ENCODE measurements at places on chromosomes 2 and 18.

- DNase-seq, result no peak
Observed at GRCh38 chr2:127909019-127909418, 23.3 kb upstream of the AMMECR1L start.

DNA sequence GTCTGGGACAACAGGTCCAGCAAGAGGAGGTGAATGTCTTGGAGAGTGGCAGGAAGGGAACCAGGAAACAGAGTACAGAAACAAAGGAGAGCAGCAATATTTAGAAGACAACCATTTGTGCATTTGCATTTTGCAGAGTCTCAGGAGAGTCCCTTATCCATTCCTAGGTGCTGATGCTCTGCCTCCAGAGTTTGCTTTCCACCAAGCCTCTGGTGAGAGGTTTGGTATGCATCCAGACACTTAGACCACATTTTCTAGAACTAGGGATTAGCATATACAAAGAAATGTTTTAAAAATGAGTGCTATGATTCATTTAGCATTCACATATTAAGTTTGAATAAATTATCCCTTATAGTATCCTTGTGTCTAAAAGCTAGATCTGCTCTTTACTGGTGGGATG is 18.5 kb upstream of the LRATD1 start:
- DNase-seq, result no peak

DNA sequence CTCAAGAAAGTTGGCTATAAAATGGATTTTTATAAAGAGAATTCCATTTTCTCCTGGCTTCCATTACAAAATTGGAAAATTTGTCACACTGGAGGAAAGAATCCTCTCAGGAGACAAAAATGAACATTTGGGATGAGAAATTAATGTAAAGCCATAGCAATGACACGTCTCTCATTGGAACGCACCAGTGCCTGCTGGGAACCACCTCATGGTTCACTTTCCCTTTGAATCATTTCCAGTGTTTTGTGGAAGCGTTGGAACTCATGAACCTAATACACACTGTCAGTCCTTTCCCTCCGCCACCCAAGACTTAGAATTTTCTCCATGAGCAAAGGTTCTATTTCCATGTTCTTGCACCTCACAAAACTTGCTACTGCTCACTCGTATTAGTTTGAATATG is 21.0 kb upstream of the NRP2 start:
- DNase-seq, result no peak

- no peak for DNase-seq
Observed at GRCh38 chr2:133424876-133425275, 143.4 kb downstream of the NCKAP5 start.

DNA sequence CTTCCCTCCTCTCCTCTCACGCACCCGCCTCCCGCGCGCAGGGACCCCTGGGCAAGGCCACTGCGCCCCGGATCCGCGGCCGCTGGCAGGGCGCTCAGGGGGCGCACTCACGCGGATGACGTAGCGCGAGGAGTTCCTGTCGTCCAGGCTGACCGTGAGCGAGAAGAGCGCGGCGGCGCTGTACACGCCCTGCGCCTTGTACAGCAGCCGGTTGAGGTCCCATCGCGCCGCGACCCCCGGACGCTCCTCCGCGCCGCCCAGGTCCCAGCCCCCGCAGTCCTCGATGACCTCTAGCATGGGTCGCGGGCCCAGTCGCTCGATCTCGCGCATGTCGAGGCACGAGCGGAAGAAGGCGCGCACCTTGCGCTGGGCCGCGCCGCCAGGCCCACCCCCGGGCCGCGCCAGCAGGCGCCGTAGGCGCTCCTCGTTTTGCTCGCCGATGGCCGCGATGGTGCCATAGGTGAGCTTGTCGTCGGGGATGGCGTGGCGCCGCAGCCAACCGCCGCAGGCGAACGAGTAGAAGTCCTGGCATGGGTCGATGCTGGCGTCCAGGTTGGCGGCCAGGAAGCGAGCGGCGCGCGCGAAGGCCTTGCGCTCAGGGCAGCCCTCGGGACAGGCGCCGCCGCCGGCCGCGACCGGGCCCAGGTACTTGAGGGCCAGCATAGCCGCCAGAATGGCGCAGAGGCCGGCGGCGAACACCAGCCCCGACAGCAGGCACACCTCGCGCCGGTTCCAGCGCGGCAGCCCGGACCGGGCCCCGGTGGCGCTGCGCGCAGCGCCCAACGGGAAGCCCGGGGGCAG is 1.7 kb downstream of the ECEL1 start:
- no peak for DNase-seq

GRCh38 chr18:34122724-34123334 is 101.9 kb downstream of the NOL4 start:
- peak; percentile 53 for DNase-seq

DNA sequence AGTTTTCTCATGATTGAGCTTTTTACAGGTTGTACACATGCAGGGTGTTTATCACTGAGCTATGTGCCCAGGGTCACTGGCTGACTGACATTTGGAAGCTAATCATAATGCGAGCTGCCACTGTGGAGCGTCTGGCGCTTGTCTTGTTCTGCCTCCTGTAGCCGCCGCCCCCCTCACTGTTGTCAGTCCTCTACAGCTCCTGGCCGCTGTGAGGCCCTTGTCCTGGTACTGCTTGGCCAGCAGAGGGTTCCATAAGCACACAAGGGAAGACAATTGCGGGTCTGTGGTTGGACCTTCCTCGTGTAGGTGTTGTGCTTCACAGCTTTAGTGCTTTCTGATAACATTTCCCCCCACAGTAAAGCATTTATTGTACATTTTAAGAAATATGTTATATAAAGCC is 105.6 kb upstream of the LDLRAD4 start:
- peak; percentile 88 for DNase-seq

GRCh38 chr2:234158812-234159211 is 108.3 kb downstream of the SPP2 start:
- no peak for DNase-seq

GRCh38 chr2:190216829-190217228 is 102.8 kb downstream of the HIBCH start:
- DNase-seq, result peak; percentile 13

GRCh38 chr18:11047817-11048216 is 101.6 kb downstream of the PIEZO2 start:
- no peak for DNase-seq

DNA sequence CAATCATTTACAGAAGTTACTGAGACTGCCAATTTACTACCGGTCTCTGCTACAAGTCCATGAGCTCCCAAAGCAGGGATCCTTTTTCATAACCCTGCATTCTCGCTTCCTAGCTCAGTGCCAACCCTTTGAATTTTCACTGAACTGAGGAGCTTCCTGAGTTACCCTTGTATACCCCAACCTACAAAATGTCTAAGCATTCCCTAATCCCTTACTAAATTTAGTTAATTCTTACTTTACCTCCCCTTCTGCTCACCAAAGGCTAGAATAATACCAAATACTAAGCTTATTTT is 9.6 kb downstream of the MAT2A start:
- DNase-seq, result no peak

GRCh38 chr2:65708086-65708485 is 275.7 kb upstream of the SPRED2 start:
- DNase-seq, result no peak

DNA sequence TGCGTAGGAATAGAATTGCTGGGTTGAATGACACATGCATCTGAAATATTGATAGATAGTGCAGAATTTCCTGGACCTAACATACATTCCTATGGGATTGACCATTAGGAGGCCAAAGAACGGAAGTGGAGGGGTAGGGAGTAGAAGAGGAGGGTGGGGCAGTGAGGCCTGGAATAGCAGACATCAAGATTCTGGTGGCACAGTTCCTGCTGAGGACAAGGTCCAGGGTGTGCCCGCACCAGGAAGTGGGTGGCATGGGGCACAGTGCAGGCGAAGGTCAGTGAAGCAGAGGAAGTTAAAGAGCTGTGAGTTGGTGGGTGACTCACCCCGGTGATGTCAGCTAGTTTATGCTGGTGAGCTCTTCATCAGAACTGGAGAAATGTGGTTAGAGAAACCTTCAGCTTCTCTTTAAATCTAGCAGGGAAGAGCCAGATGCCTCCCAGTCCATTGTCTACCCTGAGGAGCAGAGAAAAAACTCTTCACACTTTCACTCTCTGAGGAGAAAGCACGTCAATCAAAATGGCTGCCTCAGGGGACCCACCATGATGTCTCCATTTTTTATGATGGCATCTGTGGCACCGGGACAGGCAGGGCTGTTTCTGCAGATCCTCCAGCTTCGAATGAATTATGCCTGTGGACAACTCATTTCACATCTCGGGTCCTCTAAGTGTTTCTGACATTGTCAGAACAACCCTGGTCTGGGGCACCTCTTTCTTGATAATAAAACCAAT is 55.9 kb upstream of the CTLA4 start:
- peak; percentile 45 for DNase-seq

- DNase-seq, result no peak
Observed at GRCh38 chr2:216617159-216617815, 15.9 kb upstream of the IGFBP2 start.

DNA sequence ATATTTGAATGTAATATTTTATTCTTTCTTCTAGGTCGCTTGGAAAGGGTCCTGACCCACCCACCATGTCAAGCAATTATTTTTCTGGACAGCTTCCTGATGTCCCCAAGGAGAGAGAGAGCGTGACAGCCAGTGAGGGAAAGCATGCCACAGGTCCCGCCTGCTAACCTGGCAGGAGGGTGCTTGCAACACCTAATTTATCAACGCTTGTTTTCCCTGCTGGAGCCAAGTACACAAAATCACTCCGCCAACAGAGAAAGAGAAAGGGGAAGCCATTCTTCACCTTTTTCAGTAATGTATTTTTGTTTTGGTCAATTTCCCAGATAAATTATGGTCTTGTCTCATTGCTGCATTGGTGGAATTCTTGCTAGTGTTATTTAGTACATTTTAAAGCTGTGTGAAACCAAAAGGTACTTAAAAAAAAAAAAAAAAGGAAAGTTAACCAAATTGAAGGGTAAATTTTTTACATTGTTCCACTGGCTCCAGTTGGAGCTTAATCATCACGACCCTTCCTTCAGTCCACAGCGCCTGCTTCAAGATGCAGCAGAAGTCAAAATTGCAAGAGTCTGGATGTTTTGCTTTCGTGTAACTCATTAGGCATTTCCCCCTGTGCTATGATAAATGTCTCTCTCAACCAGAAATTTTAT is 88.5 kb upstream of the COPS8 start:
- DNase-seq, result no peak

DNA sequence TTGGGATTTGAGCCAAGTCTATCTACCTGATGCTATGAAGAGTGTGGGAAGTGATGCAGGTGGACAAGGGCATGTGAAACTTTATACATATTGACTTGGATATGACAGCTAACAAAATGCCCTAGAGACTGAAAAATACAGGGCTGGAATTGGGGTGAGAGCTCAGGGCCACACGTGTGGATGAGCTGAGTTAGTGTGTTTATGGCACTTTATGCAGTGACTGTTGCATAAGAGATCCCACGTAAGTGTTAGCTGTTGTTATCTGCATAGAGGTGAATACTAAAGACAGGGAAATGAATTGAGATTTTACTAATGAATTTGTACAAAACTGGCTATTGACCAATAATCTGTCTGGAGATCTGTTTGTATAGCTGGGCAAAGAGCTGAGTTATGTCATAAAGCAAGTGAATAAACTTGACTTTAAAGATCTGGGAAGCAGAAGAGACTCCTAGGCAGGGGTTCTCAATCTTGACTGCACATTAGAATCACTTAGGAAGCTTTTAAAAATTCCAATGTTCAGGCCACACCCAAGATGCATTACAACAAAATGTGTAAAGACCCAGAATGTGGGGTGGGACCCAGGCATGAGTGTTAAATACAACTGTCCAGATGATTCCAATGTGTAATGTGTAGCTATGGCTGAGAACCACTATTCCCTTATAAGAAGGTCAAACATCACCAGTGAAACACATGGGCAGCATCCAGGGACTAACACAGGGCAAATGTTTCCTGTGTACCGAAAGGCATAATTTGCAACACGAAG is 74.2 kb upstream of the STK17B start:
- DNase-seq, result no peak

DNA sequence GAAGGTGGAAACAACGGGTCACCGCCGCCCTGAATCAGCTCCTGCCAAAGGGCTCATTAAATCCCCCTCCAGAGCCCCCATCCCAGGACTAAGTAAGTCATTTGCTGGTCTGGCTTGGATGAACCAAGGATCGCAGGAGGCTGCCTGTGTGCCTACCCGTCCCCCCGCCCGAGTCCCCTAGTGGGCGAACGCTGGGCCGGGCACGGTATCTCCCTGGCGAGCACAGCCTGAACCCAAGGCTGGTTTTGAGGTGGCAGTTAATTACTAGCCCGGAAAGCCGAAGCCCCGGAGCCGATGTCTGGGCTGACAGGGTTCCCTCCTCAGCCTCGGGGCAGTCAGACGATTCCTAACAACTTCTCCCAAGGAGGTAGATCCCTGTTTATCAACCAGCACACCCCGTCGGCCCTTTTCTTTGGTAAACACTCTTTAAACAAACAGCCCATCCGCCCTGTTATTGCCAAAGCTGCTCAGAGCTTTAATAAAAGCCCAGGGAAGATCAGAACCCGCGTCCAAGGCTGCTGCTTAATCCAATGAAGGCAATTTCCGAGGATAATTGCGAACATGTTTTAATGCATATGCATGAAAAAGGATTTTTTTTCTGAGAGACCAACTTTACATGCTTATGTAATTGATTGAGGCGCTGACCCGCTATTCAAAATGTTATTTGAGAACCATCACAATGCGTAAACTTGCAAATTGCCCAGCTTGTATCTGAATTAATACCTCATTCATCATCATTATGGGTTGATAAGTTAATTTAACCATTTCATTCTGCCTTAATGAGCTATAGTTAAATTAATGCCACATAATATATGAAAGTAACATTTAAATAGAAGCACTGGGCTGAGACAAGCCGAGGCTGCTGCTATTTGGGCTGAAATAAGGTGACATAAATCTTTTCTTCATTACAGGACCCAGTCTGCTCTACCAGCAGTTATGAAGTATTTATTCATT is 10.5 kb downstream of the EVX2 start:
- DNase-seq, result no peak

DNA sequence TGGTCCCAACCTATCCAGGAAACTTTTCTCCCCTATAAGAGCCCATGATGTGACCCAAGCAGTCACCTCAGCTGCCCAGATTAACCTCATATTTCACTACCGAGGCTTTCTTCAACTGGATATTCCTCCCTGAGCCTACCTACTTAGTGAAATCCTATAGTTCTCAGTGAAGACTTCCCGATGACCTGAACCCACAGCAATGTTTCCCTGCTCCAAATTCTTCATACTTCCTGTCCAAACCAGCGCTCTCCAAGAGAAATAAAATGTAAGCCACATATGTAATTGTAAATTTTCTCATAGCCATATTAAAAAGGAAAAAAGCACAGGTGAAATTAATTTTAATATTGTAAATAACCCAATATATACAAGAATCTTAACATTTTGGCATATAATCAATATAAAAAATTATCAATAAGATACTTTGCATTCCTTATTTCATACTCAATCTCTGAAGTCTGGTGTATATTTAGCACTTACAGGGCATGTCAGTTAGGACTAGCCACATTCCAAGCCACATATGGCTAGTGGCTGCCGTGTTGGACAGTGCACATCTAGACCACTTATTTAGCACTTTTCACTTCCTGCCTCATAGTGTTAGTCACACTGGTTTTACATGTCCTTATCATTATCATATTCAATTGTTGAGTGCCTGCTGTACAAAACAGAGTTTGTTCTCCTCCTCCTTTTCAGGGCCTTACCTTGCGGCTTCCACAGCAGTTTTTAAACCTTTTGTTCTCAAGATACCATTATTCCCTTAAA is 1.9 kb upstream of the STAT4 start:
- DNase-seq, result no peak

GRCh38 chr2:147325990-147326389 is 518.8 kb upstream of the ACVR2A start:
- DNase-seq, result no peak

Data from Ammon's horn (tissue), 1 donor.